ENCODE measurements at places on chromosomes 12 and 14.
A peak's percentile ranks its signal among the peaks of the same experiment; 100 is the strongest.

DNA sequence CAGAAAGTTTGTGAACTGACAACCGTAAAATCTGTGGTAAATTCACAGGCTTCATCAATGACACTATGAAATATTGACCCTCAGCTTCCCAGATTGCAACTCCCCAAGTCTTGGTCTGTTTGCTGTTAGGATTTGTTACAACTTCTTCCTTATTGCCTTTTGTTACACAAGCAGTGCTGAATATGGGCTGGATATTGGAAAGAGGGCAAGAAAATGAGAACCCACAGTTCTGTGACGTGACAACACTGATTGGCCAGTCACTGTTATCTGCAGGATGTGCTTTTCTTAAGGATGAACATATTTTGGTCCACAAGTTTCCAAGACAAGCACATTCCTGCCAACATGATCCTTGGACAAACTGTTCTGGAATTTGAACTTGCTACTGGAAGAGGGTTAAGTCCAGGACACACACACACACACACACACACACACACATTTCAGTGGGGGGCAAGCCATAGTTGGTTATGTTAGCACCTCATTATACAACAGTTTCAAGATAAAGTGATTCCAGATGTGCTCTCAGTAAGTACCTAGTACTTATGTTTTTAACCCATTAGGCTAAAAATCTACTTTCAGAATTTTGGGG is 16.6 kb upstream of the SLC38A2 start:
- DNase-seq = no peak

- DNase-seq = peak; percentile 50
Measured at GRCh38 chr12:122870867-122871664, 24.9 kb downstream of the VPS37B start.

- no peak for DNase-seq
Measured at GRCh38 chr12:1908758-1909157, 9.7 kb downstream of the CACNA2D4 start.

DNA sequence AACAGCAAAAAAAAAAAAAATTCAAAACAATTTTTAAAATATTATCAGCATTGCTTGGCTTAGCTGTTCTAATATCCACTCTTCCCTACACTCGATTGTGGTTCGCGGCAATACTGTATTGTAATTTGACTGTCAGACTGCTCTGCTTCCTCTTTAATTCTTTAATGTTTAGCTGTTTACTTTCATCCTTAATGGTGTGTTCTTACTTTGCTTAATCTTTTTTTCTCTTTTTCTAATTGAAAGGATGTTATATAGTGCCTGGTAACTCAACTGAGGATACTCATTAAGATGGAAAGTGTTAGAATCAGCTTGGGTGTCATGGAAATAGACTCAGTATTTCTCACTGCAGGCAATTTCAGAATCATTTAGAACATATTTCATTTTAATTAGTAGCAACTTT is 2.0 kb downstream of the ANO4 start:
- DNase-seq = no peak

GRCh38 chr12:105590571-105590970 is 260.1 kb downstream of the C12orf75 start:
- DNase-seq = no peak

DNA sequence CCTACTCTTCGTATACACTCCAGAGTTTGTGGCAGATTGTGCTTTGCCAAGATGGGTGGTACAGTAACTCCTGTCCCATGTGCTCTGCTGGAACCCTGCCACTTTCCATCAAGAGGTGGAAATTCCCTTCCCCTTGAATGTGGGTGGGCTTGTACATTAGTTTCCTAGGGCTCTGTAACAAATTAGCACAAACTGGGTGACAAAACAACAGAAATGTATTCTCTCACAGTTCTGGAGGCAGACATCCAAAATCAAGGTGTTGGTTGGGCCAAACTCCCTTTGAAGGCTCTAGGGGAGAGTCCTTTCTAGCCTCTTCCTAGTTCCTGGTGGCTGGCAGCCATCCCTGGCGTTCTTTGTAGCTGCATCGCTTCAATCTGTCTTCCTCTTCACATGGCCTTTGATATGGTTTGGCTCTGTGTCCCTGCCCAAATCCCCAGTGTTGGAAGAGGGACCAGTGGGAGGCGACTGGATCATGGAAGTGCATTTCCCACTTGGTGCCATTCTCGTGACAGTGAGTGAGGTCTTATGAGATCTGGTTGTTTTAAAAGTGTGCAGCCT is 117.5 kb downstream of the VRK1 start:
- DNase-seq = no peak

GRCh38 chr14:92531106-92531873 is 17.7 kb downstream of the RIN3 start:
- DNase-seq = peak; percentile 84

GRCh38 chr12:26007566-26007965 is 49.1 kb downstream of the RASSF8 start:
- no peak for DNase-seq

- DNase-seq = no peak
Measured at GRCh38 chr12:57404966-57405640, 25.7 kb downstream of the R3HDM2 start.

DNA sequence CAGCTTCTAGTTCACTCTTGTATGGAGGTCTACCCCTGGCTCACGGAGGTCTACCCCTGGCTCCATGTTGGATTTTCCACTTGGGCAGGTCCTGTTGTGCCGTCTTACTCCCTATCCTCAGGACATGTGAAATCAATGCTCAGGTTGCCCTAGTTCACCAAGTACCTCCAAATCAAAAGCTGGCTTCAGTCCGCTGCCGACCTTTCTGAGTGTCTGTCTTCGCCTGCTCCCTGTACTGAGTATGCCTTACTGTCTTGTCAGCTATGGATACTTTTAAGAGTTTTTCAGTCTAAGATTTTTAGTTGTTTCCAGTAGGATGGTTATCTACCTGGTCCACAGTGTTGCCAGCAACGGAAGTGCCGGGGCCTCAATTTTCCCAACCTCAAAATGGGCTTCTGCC is 40.1 kb upstream of the BCL11B start:
- DNase-seq = no peak

DNA sequence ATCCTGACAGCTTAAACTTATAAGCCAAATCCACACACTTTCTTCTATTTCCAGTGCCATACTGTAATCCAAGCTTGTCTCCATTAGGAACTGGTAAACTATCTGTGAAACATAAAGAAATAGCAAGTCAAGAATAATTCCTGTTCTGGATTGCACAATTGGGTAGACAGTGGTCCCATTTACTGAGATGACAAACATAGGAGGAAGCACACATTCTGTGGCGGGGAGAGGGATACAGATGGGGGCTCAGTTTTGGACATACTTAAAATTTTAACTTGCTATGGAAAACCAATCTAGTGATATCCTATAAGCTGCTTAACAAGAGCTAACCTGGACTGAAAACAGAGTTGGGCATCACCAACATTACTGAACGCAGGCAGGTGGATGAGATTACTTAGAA is 16.3 kb downstream of the MAP4K5 start:
- DNase-seq = no peak

DNA sequence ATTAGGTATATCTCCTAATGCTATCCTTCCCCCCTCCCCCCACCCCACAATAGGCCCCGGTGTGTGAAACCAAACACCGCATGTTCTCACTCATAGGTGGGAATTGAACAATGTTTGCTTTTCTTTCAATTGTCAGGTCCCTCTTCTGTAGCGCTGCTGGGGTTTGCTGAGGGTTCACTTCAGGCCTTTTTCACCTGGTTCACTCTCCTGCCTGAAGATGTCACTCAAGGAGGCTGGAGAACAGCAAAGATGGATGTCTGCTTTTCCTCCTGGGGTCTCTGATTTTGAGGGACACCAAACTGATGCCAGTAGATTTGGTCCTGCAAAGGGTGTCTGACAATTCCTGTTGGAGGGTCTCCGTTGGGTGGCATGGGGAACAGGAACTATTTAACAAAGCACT is 35.8 kb downstream of the KLRK1 start:
- DNase-seq = no peak

GRCh38 chr12:71683633-71684032 is 2.2 kb upstream of the TMEM19 start:
- DNase-seq = no peak

GRCh38 chr14:76937181-76938091 is 91.1 kb downstream of the IRF2BPL start:
- peak; percentile 35 for DNase-seq

DNA sequence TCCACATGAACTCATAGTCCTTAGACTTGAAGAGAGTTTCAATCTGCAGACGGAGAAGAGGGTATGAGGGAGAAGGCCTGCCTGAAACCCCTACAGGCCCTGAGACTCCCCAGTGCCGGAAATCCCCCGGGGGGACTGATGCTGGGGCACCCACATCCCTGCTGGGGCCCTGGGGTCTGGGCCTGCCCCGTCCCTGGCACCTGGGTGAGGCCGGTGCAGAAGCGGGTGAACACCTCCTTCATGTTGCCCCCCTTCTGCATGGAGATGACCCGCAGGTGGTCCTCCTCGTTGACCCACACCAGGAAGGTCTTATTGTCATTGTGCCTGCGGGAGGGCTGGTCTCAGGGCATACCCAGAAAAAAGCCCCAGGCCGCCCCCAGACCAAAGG is 2.4 kb downstream of the CKB start:
- DNase-seq = no peak

DNA sequence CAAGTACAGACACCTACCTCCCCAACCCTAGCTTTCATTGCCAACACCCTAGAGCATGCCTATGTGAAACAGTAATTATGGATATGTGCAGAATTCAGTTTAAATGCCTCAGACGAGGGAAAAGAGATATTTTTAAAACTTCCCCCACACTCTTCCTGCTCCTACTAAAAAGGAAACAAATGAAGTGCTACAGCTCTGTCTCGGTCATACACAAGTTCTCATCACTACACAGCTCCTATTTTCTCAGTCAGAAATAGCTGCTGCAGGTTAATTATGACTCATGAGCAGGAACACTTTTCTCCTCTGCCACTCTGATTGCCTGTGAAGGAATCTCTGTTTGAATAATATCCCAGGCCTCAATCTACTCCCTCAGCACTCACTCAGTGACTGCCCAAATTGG is 703.6 kb upstream of the FLRT2 start:
- no peak for DNase-seq

- DNase-seq = no peak
Measured at GRCh38 chr14:45057881-45058364, 26.0 kb upstream of the PRPF39 start.

DNA sequence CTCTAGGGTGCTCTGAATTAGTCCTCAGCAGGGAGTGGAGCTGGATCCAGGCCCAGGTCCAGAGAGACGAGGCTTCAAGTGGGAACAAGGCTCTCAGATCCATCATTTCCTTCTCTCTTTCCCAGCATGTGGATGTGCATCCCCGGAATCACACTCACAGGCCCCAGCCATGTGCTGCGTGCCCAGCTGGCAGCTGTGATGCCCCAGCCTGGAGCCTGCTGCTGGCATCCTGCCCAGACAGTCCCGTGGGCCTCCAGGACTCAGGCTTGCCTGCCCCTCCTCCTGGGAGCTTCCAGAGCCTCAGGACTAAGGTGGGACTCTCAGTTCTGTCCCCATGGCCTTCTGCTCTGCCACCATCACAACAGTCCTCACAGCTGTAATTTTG is 6.2 kb upstream of the KRT84 start:
- no peak for DNase-seq

GRCh38 chr12:70070494-70071007 is 172.7 kb upstream of the CNOT2 start:
- no peak for DNase-seq

DNA sequence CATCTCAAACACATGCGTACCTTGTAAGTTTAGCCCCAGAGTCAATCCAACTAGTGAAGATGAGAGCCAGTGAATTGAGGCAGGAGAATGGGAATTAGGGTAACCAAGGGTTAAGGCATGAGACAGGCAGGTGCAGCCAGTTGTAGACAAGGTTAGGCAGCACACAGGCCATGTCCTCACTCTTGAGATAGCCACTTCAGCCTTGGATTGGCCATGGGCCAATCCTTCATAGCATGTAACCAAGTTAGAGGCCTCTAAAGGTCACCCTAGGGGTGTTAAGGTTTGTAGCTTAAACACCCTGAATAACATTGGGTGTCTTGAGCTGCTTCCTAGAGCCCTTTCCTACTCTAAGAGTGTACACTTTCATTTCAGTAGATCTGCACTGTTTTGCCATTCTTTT is 208.2 kb upstream of the RBM19 start:
- no peak for DNase-seq

DNA sequence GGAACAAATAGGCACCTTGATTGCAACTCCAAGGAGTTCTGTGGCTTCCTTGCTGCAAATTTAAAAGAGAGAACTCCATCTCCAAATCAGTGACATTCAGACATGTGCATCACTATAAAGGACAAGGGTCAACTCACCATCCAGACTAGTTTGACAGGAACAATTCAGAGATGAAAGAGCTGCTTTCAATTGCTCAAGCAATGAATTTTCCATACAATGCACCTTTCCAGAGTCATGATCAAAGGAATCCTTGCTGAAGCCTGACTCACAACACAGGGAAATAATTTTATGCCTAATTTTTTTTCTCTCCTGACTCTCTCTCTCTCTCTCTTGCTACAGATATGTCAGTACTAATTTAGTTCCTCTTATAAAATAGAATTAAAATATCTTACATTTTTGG is 380.5 kb upstream of the GARIN6 start:
- DNase-seq = no peak

DNA sequence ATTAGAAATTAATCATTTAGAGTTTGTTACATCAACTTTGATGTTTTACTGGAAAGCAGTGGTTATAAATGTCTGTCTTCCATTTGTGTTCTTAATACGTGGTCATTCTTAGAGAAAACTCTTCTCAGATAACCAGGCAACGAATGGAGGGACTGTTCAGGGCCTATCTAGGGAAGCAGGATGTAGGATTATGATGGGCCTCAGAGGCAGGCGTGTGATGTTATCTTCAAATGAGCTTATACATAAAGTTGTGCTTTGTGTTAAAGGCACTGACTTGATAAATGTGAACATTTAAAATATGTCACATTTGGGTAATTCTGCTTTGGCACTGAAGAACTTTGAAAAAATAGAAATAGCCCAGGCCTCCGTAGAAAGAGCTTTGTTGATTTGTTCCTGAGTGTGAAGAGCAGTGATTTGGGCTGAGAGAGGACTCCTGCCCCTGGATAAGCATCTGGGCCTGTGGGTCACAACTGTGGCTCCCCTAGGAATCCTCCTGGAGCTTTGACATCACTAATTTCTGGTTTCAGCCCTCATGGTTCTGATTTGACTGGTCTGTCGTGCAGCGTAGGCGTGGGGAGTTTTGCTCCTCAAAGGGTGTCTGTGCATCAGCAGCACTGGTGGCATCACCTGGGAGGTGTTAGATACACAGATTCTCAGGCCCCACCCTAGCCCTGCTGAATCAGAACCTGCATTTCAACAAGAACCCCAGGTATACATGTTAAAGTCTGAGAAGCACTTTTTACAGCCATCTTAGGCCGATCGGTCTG is 55.4 kb downstream of the SAMD4A start:
- peak; percentile 10 for DNase-seq

- peak; percentile 56 for DNase-seq
Measured at GRCh38 chr14:75141967-75142366, 15.1 kb upstream of the NEK9 start.

- no peak for DNase-seq
Measured at GRCh38 chr12:68844318-68844745, 36.4 kb downstream of the MDM2 start.

- no peak for DNase-seq
Measured at GRCh38 chr14:58118097-58118815, 33.8 kb downstream of the ARMH4 start.

All from hematopoietic multipotent progenitor cell treated with erythropoietin and hydrocortisone succinate and interleukin-3 and kit ligand, for 6 days (in vitro differentiated cells).